ENCODE measurements at places on chromosomes 2 and 18. TPM values are rescaled to one million over a fixed set of nuclear protein-coding genes. Genes with fewer than 3 reads are reported as not detected.

DNA sequence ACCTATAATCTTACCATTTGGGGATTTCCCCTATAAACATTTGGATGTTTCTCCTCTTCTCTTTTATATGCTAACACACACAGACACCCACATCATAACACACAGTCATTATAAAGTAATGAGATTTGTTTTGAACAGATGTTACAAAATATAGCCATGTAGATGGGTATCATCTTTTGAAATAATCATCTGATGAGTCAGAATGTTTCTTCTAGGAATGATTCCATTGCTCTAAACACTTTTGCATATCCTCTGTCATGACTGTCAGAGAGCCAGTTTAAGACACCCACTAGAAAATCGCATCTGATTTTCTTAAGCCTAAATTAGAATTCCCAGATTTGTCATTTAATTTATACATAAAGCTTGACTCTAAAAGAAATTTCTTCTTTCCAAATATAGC lies 442.6 kb downstream of the CMPK2 start:
- DNase-seq: no peak

GRCh38 chr18:37299471-37300304 lies 265.9 kb downstream of the CELF4 start:
- no peak for DNase-seq

- no peak for DNase-seq
Observed at GRCh38 chr2:239371726-239372686, 28.8 kb downstream of the HDAC4 start.

- no peak for DNase-seq
Observed at GRCh38 chr2:7683196-7683595, 766.0 kb downstream of the RNF144A start.

DNA sequence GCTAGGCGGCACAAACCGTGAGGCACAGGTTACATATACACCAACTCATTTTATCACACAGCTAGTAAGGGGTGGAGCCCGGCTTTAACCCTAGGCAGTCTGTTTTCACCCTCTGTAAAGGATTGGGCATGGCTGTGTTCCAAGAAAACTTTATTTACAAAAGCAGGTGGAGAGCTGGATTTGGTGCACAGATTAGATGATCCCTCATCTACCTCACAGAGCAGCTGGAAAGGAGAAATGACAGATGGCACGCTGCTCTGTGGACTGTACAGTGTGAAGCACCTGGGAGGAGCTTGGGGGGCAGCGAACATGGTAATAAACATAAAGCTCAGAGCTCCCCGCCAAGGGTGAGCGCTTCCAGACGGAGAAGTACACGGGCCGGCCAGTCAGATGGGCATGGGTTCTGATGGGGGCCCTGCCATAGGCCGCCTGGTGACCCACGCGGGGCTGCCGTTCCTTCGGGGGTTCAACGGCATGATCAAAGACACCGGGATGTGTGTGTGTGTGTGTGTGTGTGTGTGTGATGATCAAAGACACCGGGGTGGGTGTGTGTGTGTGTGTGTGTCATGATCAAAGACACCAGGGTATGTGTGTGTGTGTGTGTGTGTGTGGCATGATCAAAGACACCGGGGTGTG lies 862 bp upstream of the TMEM177 start:
- DNase-seq: no peak

GRCh38 chr2:3745920-3746319 lies 42.5 kb downstream of the DCDC2C start:
- DNase-seq: no peak

- no peak for DNase-seq
Observed at GRCh38 chr18:31156821-31157763, 5.6 kb downstream of the DSC1 start.

DNA sequence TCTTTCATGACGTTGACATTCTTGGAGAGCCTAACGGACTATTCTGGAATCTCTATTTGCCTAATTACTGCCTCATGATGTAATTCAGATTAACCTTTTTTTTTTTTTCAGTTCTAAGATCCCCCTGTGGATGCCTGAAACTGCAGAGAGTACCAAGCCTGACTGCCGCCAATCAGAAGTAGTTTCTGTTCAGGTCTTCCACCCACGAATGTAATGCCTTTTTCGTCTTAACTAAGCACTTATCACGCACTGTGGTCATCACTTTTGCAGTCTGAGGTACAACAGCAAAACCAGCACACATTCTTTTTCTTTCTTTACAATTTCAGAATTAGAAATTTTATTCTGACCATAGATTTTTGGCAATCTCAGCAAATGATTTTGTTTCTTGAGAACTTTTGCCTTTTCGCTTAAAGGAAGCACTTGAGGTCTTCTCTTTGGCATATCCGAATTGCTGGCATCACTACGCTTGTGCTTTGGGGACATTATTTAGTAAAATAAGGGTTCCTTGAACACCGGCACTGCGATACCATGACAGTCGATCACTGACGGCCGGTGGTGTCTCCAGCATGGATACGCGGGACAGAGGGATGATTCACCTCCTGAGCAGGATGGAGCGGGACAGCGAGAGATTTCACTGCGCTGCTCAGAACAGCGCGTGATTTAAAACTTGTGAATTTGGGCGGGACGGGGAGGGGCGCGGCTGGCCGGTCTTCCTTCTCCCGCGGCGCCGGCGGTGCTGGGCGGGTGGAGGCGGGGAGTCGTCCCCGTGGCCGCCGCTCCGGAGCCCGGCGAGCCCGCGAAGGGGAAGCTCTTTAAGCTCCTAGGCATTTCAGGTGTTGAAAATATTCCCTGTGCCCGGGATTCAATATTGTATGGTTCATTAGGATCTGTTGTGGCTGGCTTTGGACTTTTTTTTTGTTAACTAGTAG lies 32.0 kb upstream of the GPR55 start:
- DNase-seq: no peak

GRCh38 chr2:78457269-78457668 lies 568.2 kb upstream of the REG3G start:
- DNase-seq: no peak

The CHRNG gene
- not detected for total RNA-seq

The SPP2 gene
- not detected for total RNA-seq

The ARHGAP25 gene
- total RNA-seq: 1.8 TPM
